ENCODE measurements at places on chromosomes 6 and 20.

DNA sequence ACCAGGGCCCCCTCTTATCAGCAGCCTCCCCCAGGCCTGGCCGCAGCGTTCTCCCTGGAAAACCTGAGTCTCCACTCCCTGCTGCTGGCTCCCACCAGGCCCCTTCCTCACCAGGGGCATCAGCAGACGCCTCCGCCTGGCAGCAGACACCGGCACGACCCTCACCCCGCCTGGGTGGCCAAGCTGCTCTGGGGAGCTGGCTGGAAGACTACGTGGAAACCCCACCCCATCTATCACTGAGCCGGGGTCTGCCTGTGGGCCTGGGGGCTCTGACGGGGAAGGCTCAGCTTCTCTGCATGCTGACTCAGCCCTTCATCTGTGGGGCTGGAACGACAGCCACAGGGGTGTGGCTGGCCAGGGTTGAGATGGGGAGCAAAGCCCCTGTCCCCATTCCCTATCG lies 19.1 kb upstream of the RBBP8NL start:
- no peak for DNase-seq

DNA sequence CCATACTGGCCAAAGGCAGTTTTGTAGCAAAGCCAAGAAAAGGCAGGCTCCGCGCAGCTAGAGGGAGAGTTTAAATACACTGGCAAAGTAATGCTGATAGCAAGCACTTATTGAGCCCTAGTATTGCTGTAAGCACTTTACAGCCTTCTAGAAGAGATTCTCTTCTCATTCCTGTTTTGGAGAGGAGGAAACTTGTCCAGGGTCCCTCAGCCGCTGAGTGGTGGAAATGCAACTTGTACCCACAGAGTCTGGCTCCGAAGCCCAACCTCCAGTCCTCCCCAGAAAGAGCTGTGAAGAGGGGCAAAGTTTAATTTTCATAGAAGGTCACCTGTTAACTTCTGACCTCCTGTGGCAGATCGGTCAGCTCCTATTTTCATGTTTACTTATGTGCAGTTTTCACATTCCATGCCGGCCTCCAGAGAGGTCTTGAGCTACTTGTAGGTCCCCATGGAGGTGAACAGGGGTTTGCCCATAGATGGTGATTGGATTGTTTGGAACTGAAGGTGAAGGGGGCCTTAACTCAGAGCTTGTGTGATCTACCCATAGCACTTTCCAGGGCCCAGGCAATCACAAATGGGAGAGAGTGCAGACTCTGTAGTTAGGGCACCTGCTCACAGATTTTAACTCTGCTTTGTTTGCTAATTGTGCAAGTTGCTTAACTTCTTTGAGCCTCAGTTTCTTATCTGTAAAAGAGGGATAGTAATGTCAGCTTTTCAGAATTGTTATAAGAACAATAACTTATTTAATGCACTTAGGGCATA lies 70.7 kb downstream of the LYRM2 start:
- DNase-seq = no peak

DNA sequence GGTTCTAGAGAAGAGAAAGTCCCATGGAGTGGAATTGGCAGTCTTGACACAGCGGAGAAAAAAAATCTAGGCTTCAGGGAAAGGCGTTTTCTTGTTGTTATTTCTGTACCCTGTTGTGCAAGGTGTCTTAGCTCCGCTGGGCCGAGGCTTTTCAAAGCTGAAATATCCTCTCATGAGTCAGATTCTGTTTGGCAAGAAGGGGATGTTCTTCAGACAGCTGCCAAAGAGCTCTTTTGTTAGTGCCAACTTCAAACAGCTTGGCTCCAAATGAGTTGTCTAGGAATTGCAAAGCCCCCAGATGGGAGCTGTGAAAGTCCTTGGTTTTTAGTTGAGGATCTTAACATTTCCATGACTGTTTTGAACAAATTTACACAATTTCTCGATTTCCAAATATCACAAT lies 45.6 kb downstream of the LRRN4 start:
- DNase-seq = peak; percentile 66

- no peak for DNase-seq
Measured at GRCh38 chr20:47230811-47231256, 125.7 kb downstream of the ZMYND8 start.

- DNase-seq = no peak
Measured at GRCh38 chr6:91486200-91486599, 899.3 kb upstream of the MAP3K7 start.

DNA sequence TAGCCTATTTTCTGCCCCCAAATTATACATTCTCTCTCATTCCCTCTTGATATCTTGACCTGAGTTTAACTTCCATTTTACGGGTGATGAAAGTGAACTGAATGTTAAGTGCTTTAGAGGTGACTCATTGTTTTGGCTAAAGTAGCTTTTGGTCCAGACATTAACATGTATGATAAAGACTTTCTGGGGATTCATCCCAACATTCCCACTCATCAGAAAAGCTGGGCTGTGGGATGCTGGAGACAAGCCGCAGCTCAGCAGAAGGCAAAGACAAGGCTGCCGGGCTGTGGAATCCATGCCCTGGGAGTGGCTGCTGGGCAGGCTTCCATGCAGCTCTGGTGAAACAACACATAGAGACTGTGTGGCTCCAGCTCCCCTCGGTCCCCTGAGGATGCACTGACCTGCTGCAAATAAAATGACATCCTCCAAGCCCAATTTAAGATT lies 89.9 kb upstream of the SYNDIG1 start:
- no peak for DNase-seq

DNA sequence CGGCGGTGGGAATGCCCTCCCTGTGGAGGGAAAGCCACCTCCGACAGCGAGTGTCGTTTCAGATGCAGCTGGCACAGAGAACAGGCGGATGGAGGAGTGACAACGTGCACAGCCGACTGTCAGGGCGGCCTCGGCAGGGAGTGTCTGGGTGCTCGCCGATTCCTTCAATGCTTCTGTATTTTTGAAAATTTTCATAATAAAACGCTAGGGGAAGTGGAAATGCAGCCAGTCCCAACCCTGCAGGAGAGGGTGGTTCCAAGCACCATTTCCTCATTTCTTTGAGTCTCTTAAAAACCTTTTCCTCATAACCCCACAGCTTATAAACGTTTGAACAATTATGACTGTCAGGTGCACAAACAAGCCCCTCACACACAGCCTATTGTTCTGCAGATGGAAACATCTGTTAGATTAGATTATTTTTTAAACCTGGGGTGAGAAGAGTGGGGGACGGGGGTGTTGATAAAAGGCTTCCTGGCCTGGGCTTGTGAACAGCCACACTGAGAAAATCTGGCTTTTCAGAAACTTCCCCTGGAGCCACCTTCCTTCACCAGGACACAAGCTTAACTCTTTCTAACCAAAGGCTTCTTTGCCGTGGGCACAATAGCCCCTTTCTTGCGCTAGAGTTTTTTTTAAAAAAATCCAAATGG lies 228.9 kb downstream of the ANKRD60 start:
- DNase-seq = peak; percentile 53

DNA sequence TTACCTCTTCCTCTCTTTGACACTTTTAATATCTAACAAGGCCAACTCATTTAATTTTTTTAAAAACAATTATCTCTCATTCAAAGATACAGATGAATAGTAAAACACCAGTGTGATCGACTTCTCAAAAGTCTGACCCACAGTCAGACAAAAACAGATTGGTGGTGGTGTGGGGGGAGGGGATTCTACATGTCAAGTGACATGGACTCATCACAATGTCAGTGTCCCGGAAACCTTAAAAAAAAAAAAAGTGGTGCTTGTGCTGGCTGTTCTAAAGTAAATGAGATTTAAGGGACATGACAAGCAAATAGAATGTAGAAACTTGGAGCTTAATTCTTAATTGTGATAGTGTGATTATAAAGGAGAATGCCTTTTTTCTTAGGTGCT lies 16.3 kb upstream of the RFPL4B start:
- DNase-seq = no peak

DNA sequence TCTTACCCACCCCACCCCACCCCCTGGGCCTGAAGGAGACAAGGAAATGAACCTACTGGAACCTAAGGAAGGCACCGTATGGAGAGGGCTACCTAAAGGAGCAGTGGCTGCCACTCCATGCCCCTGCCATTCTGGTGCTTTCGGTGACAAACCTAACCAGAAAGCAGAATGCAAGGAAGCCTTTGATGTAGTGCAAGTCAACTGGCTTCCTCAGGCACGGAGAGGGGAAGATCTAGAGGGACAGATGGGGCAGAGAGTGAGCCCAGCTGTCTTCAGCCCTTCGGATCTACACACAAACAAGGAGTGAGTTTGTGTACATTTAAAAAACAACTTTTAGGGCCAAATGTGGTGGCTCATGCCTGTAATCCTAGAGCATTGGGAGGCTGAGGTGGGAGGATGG lies 39.5 kb downstream of the PPP1R16B start:
- no peak for DNase-seq

DNA sequence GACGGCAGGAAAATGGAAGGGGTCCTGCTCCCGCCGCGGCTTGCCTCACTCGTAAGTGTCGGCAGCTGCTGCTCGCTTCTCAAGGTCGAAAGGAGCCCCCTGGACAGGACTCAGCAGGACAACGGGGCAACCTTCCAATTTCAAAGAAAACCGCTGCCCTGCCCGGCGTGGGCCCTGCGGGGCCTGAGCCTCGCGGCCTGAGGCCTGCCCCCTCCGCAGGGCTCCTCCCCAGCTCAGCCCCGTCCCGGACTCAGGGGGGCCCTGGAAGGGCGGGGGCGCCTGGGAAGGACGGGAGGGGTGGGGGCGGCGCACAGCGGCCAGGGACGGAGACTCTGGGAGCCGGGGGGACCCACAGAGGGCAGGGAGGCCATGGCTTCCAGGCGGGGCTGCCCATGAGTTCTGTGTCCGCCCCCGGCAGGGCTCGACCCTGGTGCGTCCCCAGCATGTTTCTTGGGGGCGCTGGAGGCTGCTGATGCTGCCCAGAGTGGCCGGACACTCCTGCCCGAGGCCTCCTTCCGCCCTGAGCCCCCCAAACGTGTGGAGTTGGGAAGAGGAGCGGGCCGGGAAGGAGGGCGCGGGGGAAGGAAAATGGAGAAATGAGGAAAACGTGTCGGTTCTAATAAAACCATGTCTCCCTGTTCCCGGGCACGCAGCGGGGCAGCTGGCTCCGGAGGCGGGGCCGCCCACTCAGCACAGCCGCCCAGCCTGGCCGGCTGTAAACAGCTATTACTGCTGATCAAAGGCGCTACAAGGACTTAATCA lies 114.6 kb downstream of the DLL1 start:
- no peak for DNase-seq

GRCh38 chr20:58457083-58457695 lies 58.0 kb downstream of the APCDD1L start:
- no peak for DNase-seq

GRCh38 chr6:52610011-52610410 lies 33.2 kb upstream of the TRAM2 start:
- DNase-seq = no peak

DNA sequence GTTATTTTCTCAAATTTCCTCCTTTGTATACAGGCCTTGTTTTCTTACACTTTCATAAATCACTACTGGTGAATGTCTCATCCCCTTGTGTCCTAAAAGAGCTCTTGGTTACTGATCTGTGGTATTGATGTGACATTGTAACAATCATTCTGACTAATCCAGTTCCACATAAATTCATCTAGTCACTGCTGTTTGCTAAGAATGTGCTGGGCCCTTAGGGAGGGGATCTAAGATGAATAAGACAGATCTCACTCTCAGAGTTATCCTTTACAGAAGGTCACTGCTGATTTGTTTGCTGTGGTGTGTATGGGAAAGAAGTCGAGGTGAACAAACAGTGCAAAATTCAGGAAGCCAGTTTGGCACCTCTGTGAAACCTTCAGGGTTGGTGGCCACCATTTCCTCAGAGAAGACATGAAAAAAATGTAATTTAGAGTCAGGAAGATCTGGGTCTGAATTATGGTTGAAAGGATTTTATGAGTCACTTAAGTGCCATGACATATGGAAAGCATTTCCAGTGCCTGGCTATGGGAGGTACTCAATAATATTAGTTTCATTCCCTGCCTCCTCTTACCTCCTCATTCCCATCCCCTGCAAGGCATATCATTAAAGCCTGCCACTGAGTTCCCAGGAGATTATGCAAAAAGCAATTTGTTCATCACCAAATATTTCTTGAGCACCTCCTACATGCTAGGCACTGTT lies 121.8 kb downstream of the COL9A1 start:
- DNase-seq = no peak

GRCh38 chr6:27311806-27312145 lies 297 bp downstream of the POM121L2 start:
- DNase-seq = no peak

DNA sequence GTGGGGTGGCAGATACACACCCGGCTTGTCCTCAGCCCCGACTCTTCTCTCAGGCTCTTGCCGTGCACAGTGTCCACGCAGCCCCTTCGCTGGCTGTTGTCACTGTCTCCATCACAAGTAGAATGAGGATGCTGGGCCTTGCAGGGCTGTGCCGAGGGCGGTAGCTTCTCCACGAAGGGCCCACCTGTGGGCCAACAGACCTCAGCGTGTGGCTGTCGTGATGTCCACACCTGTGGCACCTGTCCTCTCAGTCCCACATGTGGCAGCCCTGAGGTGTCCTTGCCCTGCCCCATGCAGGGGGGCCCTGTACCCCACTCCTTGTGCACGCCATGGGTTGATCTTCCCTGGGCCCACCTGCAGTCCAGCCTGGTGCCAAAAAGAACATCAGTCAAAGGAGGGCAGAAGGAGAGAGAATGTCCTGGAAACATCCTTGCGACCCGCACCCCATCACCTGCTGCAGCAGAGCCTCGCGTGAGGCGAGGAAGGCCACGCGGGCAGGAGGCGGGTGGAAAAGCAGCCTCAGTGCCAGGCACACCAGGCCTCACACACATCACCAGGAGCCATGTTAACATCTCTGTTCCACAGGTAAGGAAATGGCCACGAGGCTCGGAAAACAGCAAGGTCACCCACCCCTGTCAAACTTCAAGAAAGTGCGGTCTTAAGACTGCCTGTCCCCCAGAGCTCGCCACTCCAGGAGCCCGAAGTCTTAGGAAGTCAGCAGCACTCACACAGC lies 22.3 kb upstream of the AFDN start:
- no peak for DNase-seq

- DNase-seq = no peak
Measured at GRCh38 chr20:16541878-16542277, 31.4 kb downstream of the KIF16B start.

DNA sequence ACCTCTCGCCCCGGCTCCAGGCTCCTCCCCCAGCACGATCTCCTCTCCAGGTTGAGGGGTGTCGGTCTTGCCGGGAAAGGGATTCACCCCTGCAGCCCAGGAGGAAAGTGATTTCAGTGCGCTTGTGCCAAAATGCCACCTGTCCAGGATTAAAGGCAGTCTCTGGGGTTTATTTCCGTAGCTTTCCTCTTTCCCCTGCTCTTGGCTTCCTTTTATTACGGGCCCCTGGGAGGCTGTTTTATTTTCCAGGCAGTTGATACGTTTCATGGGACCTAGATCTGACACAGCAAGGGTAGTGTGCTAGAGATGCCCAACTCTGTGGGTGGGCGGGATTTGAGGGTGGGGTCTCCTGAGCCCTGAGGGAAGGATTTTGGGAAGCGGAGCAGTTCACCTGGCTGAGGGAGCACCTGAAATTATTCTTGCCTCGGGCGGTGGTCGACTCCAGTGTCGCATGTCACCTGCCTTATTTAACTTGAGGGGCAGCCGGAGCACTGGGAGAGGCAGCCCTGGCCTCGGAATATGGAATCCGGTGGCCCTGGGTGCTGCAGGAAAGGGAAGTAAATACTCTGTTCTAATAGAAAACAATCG lies 9.5 kb upstream of the NKX2-2 start:
- no peak for DNase-seq

All from HL-60 (cell line).